ENCODE measurements at places on chromosomes 2 and 18.

DNA sequence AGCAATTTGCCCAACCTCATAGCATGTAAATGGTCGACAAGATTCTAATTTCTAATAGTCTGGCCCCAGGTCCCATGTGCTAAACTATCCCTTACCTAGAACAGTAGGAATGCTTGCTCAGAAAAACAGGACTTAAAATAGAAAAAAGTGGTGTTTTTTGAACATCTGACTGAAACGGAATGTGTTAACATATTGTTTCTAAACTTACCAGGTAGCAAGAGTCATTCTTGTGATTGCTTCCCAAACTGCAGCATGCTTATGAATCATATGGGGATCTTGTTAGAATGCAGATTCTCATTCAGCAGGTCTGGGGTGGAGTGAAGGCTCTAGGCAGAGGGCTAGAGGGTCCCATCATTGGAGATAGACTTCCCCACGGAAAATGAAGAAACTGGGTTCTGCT lies 5.8 kb upstream of the SLC20A1 start:
- DNase-seq = no peak

DNA sequence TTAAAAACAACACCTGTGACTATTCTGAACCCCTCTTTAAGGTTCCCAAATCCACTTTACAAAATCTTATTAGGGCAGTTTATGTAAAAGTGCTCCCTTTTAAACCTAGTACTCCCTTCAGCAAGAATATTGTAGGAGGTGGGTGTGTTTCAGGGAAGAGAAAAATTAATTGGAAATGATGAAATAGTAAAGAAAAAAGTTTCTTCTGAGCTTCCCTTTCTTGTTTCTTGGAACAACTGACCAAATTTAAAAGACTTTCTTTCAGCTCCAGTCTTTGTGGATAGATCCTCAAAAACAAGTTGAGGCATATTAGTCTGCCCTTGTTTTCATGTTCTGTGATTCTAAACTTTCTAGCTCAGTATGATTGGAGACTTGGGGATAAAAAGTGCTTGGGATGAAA lies 3.0 kb downstream of the VWA3B start:
- no peak for DNase-seq

GRCh38 chr18:49304751-49305150 lies 155.7 kb downstream of the DYM start:
- peak; percentile 12 for DNase-seq

DNA sequence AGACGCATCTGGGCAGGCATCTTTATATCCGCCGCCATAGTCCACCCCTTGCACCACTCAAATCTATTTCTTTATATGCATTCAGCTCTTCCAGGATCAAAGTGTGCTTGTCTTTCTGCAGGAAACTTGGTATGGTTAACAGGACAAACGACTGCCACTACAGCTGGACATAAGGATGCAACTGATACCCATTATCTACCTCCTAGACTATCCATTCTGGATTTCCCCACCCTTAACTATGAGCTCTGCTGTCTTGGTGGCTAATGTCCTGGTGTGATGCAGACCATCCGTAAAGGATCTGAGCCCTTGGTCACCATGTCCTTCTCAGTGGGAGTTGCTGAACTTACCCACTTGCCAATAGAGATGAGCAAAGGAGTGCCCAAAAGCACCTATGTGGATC lies 40.1 kb upstream of the SPATS2L start:
- no peak for DNase-seq

DNA sequence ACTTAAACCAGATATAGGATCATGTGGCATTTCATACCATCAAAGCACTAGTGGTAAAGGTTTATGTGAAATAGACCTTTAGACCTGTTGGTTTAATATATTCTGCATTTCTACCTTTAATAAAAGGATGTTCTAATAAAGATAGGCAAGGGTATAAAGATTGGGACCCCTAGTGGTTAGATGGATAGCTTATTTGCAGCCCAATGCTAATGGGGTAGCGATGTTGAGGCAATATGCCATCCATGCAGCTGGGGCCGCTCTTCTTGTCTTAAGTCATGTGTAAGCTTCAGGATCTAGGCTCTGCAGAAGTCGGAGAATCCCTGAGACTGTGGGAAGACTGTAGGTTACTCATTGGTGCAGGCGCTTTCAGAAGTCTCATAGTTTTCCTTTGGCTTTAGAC lies 114.9 kb downstream of the ICOS start:
- no peak for DNase-seq

- peak; percentile 38 for DNase-seq
These were observed 431 bp downstream of the FAM98A start for GRCh38 chr2:33598561-33599174.

DNA sequence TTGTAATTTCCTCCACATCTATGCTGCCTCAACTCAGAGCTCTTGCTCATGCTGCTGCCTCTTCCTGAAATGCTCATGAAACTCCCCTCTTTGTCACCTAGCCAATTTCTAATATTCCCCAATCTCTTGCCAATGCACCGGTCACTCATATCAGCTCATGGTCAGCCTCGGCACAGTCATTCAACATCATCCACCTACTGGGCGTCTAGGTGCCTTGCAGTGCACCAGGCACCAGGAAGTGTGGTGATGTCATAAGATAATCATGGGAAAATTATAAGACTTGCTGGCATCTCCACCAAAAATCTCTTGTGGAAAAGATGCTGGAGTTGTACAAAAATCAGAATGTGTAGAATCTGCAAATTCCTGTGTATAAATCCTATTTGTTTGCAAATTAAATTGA lies 52.6 kb upstream of the RAB27B start:
- peak; percentile 74 for DNase-seq

DNA sequence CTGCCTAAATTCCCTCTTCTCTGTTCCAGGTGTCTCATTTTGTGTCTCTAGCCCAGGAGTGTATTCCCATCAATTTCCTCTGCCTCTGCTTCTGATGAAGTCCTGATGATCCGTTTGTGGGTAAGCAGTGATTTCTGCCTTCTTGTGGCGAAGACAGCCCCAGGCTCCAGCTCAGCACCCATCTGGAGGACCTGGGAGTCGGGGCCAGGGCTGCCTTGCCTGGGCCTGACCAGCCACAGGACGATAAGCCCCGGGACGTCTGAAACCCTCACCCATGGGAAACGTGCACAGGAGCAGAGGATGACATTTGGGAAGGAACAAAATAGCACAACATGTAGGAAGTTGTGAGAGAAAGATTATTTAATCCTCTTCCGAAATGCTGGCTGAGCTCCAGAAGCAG lies 206.9 kb downstream of the FBXO15 start:
- DNase-seq = no peak

GRCh38 chr18:76989647-76990190 lies 142.9 kb downstream of the MBP start:
- DNase-seq = no peak

GRCh38 chr18:43060020-43060419 lies 55.5 kb downstream of the RIT2 start:
- DNase-seq = no peak

DNA sequence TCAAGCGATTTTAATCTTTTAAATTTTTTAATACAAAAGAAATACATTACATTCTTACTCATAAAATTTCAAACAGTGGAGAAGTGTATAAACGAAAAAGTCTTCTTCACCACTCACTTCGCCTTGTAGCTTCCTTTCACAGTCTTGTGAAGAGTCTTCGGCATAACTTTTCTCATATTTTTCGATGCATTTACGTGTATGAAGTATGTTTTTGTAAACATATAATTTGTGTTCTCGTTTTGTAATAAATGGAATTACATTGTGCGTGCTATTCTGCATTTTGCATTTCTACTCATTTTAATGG lies 1.1 kb downstream of the SP140L start:
- DNase-seq = no peak

- no peak for DNase-seq
These were observed 288.1 kb upstream of the CELF4 start for GRCh38 chr18:37853706-37854105.

GRCh38 chr2:66583881-66584280 lies 149.0 kb downstream of the MEIS1 start:
- DNase-seq = no peak

DNA sequence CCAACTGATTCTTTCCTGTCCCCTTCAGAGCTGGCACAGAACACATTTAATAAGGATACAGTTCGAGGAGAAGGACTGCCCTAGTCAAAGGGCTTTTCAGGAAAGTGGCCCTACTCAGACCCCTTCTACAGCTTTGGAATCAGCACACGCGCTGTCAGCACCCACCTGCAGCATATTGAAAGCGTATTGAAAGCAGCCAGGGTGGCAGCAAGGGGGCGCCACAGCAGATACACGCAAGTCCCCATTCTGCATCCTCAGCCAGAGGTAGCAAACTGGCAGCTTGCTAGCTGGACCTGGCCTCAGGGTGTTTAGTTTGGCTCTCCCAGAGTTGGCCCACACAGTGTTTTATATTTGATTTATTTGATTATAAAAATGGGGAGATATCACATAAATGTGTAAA lies 101.0 kb upstream of the NT5C1B start:
- DNase-seq = no peak

DNA sequence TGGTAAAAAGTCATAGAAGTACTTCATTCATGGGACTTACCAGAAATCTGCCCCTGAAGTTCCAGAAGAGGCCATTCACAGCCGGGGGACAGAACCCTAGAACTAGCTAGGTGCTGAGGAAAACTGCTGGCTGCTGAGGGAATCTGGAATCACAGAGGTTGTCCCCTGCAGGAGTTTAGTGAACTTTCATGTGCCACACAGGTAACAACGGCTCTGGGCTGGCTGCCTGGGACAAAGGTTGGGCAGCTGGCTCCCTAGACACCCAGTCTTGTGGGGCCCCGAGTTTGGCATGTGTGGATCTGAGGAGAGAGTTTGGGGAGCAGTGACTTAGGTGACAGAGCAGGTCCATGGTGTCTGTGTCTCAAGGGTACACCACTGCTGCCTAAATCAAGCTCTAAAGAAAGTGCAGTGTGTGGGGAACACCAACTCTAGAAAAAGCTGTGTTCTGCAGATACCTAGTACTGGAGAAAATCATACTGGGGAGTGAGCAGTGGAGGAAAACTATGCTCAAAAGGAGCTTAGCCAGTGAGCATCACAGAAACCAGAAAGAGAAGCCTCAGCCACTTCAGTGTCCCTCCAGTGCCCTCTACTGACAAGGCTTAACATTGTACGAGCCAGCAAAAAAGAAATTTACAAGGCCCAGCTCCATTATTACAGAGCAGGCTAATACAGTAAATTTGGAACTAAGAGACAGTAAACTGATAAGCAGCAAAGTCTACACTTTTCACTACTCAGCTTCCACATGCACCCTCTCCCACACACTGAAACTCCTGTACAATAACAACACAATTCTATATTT lies 15.2 kb downstream of the GALNT3 start:
- no peak for DNase-seq

GRCh38 chr2:181157326-181157725 lies 176.9 kb downstream of the UBE2E3 start:
- peak; percentile 59 for DNase-seq

DNA sequence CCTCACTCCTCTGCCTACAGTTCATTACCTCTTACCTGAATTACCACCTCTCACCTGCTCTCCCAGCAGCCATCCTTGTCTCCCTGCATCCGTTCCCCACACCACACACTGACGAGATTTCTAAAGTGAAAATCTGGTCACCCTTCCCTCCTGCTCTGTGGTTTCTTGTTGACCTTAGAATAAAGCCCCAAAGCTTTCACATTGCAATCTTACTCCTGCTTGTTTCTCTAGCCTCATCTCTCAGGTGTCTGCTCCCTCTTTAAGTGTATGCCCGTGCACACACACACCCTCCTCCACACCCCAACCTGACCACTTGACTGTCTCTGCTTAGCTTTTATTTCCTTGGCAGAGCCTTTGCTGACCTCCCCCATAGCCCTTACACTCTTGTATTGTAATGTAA lies 122.0 kb upstream of the SKOR2 start:
- DNase-seq = no peak

DNA sequence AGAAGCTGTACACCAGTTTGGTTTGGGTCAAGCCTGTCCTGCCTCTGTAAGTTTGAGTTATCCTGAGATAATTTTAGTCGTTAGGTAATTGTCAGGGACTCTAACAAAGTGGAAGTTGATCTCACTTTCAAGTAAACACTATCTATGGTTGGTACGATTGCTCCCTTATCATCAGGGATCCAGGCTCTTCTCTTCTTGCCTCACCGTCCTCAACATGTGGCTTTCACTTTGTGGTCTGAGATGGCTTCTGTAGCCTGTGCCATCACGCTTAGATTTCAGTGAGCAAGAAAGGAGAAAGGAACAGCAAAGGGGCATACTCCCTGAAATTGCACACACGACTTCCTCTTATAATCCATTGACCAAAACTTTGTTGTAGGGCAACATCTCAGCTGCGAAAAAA lies 115.6 kb downstream of the CTAGE1 start:
- DNase-seq = no peak

DNA sequence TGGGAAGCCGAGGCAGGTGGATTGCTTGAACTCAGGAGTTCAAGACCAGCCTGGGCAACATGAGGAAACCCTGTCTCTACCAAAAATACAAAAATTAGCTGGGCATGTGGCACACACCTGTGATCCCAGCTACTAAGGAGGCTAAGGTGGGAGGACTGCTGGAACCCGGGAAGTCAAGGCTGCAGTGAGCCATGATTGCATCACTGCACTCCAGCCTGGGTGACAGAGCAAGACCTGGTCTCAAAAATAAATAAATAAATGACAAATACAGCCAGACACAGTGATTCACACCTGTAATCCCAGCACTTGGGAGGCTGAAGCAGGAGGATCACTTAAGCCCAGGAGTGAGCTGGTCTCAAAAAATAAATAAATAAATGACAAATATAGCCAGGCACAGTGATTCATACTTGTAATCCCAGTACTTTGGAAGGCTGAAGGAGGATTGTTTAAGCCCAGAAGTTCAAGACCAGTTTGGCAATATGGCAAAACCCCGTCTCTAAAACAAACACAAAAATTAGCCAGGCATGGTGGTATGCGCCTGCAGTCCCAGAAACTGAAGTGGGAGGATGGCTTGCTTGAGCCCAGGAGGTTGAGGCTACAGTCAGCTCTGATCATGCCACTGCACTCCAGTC lies 6.2 kb downstream of the KANSL3 start:
- DNase-seq = peak; percentile 53

DNA sequence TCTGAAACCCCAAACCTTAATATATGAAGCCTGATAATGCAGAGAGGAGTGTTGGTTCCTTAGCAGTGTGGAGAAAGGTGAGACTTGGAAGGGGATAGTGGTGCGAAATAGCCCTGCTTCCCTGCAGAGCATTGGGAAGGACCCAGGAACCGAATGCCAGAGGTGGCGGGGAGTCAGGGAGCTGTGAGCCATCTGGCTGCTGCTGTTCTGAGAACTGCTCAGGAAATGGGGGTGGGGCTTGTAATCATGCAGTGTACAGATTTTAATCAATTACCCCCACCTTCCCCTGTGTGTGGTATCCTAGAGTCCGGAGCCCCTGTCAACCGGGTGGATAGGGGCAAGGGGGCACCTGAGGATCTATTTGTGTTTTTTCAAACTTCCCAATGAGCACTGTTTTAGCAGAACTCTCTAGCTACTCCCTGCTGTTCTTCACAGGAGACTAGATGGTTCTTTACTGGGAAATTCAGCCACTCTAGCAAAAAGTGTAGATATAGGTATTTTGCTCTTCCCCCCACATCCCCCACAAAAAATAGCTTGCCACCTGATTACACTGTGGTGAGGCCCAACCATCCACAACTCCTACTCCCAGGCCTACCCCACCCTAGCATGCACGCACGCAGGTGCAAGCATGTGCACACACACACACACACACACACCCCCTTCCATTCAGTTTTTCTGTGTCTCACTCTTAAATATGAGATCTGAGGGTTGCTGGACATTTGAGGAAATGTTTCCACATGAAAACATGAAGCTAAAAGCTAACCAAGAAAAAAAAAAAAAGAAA lies 30.1 kb upstream of the MBOAT2 start:
- DNase-seq = peak; percentile 25

GRCh38 chr18:9655232-9655767 lies 40.9 kb upstream of the PPP4R1 start:
- DNase-seq = no peak
